Subcutaneous adipose tissue (tissue), 4 donors: ENCODE measurements at places on chromosomes 4 and X. TPM values are rescaled to one million over a fixed set of nuclear protein-coding genes. Genes with fewer than 3 reads are reported as not detected.

Gene HMX1
- total RNA-seq, result not detected

Gene DNAJB14
- 47.1 TPM for total RNA-seq

Gene DCAF4L1
- 0.85 TPM for total RNA-seq

Gene TCEAL4
- 43.3 TPM for total RNA-seq

Gene ARMCX1
- total RNA-seq, result 32.3 TPM

Gene DAPP1
- total RNA-seq, result 28.0 TPM

Gene PRSS12
- total RNA-seq, result not detected

Gene ESX1
- not detected for total RNA-seq

Gene PITX2
- not detected for total RNA-seq

Gene SORCS2
- 0.19 TPM for total RNA-seq

Gene CASP6
- total RNA-seq, result 7.3 TPM

Gene EPHA5
- not detected for total RNA-seq

Gene GLRA3
- not detected for total RNA-seq

Gene GAGE12D
- total RNA-seq, result not detected

Gene PALLD
- 118 TPM for total RNA-seq

Gene TMPRSS11B
- not detected for total RNA-seq

Gene TSPAN7
- 13.4 TPM for total RNA-seq

Gene GPR82
- 0.22 TPM for total RNA-seq

Gene TRO
- total RNA-seq, result 6.8 TPM

Gene IL13RA2
- total RNA-seq, result not detected

Gene UCP1
- not detected for total RNA-seq

Gene SGMS2
- 24.1 TPM for total RNA-seq

Gene GLRA2
- total RNA-seq, result not detected

Gene SULT1B1
- 1.8 TPM for total RNA-seq

Gene TBX22
- total RNA-seq, result not detected
